ENCODE measurements at places on chromosomes 4 and X.

- DNase-seq, result no peak
Measured at GRCh38 chr4:32499171-32499570, 1779.0 kb downstream of the PCDH7 start.

GRCh38 chr4:129641179-129641578 is 545.2 kb downstream of the C4orf33 start:
- DNase-seq, result no peak

DNA sequence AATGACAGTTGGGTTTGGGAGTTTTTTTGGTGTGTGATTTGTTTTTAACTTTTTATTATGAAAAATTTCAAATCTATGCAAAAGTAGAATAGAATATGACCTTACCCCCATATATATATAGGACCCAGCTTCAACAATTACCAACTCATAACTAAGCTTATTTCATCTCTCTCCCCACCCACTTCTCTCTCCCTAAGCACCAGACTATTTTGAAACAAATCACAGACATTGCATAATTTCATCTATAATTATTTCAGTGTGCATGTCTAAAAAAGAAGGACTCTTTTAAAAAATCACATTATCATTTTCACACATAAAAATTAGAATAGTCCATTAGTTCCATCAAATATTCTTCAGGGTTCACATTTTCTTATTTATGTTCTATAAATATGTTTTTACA is 28.3 kb upstream of the NKX6-1 start:
- DNase-seq, result no peak

DNA sequence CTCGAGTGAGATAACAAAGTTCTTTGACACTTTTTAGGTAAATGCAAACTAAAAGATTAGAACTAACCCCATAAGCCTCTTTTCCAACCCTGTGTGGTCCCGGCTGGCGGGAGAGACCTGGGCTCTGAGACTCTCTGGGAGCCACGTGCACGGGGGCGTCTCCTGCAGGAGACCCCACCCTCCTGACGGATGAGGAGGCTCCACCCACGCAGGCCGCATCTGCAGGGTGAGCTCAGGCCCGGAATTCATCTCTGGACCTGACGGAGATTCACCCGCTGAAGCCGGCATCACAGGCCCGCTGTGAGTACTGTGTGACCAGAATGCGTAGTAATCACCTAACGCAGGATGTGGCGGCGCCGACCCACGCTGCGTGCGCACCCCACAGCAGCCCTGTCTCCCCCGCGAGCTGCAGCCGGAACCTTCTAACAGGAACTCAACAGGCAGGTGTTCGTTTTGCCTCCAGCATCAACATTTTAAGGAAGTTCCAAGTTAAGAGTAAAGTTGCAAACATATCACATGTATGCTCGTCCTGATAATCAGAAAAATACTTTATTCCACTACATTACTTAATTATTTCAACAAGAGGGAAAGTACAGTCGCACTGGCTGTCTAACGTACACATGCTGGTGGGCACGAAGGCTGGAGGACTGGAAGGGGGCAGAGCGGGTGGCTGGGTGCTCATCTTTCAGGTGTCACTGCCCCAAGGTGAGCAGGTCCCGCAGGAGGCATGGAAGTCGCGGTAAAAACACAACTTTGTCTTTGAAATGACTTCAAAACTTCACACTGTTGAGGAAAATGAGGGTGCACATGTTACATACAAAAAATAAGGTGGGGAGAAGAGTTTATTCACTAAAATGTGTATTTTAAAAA is 44.5 kb downstream of the FGFRL1 start:
- peak; percentile 64 for DNase-seq

GRCh38 chrX:55039471-55039870 is 8.7 kb upstream of the ALAS2 start:
- DNase-seq, result no peak

GRCh38 chrX:102684772-102685520 is 27.3 kb upstream of the GPRASP2 start:
- DNase-seq, result no peak

DNA sequence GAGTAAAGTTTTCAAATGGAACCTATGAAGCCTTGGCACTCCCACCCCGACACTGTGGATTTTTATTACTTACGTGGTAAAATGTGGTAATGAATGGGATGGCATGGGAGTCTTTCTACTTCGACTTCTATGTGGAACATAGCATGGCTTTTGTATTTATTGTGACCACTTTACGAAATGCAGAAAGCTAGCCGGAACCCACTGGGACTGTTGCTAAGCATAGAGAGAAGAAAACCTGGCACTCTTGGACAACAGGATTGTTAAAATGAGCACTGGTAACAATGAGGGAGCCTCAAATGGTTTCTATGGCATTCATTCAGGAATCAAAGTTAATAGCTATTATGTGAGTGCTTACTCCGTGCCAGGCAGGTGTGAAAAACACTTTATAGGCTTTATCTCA is 113.3 kb downstream of the PDS5A start:
- DNase-seq, result no peak

- no peak for DNase-seq
Measured at GRCh38 chr4:144267084-144267483, 126.6 kb upstream of the GYPA start.

- no peak for DNase-seq
Measured at GRCh38 chrX:134714633-134715110, 56.4 kb upstream of the PLAC1 start.

GRCh38 chr4:181213551-181213950 is 1029.7 kb upstream of the TENM3 start:
- DNase-seq, result no peak

DNA sequence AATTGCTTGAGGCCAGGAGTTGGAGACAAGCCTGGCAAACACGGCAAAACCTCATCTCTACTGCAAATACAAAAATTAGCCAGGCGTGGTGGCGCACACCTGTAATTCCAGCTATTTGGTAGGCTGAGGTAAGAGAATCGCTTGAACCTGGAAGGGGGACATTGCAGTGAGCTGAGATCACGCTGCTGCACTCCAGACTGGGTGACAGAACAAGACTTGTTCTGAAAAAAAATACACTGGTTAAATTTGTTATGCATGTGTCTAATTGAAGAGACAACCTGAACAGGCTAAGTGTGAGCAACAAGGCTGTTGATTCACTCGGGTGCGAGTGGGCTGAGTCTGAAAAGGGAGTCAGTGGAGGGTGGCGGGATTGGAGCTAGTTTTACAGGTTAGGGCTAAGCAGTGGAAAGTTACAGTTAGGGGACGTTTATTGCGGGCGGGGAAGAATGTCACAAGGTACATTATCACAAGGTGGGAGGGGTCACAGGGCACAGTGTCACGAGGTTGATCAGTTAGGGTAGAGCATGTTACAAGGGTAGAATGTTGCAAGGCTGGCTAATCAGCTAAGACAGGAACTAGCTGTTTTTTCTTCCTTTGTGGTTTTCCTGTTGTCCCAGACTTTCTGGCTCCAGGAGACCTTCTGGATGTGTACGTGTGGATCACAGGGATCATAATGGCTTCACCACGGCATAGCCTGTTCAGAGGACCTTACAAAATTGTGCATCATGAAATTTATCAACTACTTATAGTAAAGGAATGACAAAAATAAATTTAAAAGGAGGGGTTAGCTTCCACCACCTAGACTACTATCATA is 115.8 kb downstream of the NAA11 start:
- DNase-seq, result no peak

DNA sequence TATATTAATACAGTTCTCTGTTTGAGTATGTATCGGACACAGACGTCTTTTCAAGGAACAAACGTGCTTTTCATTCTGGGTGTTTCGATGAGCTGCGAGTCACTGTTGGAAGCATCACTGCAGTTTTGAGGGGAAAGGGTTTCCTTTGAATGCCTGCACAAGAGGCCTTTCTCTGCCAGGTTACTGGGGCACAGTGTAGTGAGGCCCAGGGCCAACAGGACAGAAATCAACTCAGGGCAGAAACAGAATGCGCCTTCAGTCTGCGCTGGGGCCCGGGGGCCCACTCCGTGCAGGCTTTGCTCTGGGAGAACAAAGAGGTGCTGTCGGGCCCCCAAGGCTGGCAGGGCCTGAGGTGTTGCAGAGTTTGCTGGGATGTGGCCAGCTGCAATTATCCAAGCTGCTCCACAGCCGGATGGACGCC is 2.3 kb upstream of the PPP2R3B start:
- no peak for DNase-seq

DNA sequence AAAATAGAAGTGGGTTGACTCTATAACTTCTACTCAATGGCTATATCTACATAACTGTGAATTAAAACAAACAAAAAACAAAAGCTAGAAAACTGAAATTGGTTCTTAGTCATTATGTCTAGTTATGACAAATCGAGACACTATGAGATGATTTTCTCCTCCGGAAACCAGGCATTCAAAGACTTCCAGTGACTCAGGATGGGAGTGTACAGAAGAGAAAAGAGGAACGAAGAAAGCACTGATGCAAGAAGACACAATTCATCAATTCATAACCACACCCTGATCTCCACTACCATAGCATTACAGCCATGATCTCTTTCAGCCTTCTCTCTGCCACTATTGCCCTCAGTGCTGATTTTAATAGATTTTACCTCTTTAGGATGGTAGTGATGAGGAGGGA is 253.6 kb downstream of the CBLL2 start:
- DNase-seq, result no peak

DNA sequence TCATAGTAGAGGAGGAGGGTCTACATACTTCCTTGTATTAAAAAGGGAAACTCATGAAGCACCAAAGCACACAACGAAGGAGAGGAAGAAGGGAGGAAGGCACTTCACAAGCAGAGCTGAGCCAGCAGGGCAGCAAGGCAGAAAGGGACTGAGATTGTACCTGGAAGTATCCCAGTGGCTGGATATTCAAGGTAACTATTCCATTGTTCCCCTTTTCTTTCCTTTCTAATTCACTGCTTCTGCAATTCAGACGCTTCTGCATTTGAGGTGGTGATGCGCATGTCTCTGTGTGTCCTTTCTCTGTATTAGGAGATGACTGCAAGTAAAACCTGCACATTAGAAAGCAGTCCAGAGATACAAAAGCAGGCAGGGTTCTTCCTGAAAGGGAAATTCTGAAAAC is 54.9 kb downstream of the UBQLN2 start:
- no peak for DNase-seq

DNA sequence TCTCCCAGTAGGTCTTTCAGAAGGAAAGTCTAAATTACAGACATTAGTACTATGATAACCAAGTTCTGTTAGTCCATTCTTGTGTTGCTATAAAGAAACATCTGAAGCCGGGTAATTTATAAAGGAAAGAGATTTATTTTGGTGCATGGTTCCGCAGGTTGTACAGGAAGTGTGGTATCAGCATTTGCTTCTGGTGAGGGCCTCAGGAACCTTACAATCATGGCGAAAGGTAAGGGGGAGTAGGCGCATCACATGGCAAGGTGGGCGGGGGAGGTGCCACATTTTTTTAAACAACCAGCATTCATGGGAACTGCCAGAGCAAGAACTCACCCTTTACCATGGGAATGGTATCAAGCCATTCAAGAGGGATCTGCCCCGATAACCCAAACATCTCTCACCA is 26.2 kb upstream of the USP46 start:
- no peak for DNase-seq

- DNase-seq, result no peak
Measured at GRCh38 chr4:53899586-53900270, 164.7 kb downstream of the CHIC2 start.

DNA sequence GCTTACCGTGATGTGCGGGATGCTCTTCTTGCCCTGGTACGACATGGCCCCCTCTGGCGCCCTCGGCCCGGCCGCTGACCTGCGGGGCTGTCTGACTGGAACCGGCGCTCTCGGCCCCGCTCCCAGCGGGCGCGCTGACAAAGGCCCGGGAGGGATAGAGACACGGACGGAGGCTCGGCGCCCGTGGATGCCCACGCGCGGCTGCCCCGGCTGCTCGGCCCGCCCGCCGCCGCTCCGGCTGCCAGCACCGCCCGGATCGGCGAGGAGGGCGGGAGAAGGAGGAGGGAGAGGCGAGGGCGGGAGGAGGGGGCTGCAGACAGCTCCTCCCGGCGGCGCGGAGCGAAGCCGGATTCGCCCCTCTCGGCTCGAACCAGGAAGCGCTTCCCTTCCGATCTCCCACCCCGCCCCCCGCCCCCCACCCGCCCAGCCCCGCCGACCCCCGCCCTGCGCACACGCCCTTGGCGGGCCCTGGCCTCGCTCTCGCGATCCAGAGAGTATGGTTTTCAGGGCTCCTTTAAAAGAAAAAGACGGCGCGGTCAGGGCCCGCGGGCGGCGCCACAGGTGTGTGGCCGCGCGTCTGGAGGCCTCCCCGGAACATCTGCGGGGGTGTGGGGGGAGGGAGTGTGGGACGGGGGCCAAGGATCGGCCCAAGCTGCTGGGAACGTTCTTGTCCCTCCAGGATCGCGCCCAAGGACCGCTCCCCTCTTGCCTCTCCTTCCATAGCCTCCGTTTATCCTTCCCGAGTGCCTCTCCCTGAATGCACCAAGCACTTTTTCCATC is 4.5 kb downstream of the CRMP1 start:
- DNase-seq, result no peak

DNA sequence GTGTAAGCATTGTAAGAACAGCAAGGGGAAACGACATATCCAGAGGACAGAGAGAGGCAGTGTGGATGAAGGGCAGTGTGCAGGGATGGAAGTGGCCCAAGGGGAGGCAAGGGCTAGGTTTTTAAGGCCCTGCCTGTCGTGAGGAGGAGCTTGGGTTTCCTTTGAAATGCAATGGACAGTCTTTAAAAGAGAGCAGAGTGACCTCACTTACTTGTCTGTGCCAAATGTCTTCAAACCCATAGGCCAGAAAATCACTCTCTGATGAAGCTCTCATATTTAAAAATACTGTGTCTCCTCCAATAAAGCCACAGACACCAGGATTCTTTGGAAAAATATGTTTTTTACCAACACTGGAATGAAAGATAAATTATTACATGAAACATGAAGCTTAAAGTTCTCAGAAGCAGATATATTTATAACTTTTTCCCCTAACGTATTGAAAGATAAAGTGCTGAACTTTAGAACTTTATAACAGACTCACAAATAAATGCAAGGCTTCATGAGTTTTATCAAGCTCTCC is 19.2 kb upstream of the ATXN3L start:
- DNase-seq, result no peak

DNA sequence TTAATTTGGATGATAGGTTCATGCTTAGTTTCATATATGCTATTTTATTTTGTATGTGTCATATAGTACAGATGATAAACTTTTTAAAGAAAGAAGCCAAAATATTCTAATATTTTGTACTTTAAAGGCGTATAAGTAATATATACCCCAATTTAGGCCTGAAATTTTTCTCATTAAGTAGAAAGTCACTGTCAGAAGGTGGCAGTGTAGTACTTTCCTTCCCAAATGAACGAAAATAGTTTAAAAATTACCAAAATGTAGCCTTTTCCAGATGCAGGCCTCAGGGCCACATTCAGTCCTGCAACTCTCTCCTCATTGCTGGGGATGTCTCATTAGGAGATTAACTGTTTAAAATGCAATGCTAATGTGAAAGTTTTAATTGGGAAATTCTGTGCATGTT is 1263.6 kb downstream of the C4orf33 start:
- DNase-seq, result no peak

Measured in activated T-helper 1 cell treated with anti-CD3 and anti-CD28 coated beads, Interleukin-2, amount 50 U/mL, for 16 hours (primary cell).